ENCODE measurements at places on chromosomes 6 and 20. TPM values are rescaled to one million over a fixed set of nuclear protein-coding genes. Genes with fewer than 3 reads are reported as not detected.

Gene NOL7
- 67.8 TPM for total RNA-seq

DNA sequence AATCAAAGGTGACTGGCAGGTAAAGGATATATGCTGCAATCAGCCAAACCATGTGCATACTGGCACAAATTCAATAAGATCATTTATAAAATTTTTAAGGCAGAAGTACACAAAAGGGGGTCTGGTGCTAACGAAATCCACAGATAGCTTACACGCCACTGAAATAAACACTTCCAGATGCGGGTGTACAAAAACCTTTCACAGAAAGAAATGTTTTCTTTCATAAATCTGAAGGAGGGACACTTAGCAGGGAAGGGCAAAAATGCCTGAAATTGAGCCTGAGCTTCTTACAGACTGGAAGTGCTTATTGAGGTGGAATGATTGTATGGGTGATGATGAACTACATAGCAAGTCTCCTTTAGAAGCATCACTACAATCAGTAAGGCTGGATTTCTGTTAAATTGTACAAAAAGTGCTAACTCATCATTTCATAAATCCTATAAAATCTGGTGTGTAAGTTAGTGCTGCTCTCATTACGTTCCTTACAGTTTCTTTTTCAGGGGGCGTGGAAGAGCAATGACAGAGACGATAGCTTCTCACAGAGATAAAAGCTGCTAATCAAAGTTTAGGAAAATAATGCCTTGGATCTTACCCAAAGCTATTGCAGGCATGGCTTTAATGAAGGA is 409.3 kb upstream of the RUNX2 start:
- H3K4me1 ChIP-seq = no peaks in the 10 kb centered on the region
- DNase-seq = no peak
- no peaks in the 10 kb centered on the region for H3K27me3 ChIP-seq
- no peaks in the 10 kb centered on the region for H3K36me3 ChIP-seq
- H3K4me3 ChIP-seq = no peak overlapping the region

DNA sequence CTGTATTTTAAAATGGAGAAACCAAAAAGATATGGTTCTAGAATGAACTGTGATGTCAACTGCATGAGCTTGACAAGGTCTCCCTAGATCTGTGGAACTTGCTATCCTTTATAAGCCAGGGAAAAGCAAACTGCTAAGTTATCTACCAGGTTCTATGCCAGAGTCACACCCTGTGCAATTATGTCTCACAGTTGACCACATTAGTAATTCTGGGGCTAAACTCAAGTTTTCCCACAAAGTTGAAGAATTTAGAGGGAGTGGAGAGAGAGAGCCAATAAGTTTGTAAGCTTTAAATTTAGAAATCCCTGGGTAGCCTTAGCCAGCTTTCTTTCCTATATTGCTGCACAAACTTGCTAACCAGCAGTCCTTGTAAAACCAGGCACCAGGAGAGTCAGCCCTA is 407.0 kb upstream of the SASH1 start:
- H3K4me1 ChIP-seq = no peaks in the 10 kb centered on the region
- H3K4me3 ChIP-seq = no peak overlapping the region
- no peaks in the 10 kb centered on the region for H3K27me3 ChIP-seq
- no peak for DNase-seq
- H3K36me3 ChIP-seq = no peaks in the 10 kb centered on the region

DNA sequence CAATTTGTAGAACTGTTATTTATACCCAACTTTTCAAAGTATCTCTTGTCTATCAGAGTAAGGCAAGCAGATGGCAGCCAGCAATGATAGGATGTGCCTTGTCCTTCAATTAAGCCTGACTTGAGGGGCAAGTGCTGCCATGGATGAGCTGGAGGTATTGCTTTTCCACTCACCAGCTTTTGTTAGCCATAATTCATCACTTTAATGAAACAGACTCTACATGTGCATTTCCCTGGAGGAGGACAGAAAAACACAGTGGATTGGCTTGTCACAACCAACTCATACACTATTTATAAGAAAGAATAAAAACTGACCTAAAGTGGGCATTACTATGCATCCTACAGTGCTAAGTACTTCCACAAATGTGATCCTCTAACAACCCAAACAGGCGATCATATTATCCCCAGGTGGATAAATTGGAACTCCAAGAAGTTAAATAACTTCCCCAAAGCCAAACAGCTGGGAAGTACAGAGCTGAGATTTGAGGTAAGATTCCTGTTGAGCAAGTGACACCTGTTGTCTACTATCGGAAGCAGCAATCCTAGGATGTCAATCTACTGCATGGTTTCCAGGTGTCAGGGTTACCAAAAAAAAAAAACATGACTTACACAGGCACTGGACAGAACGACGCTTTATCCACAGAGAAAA is 73.9 kb upstream of the NRSN1 start:
- 0 out of 2 replicates have a peak overlapping the region, but pooled peaks have one; percentile 23 for H3K27ac ChIP-seq
- DNase-seq = no peak
- no peaks in the 10 kb centered on the region for H3K36me3 ChIP-seq
- H3K4me3 ChIP-seq = no peak overlapping the region
- H3K27me3 ChIP-seq = no peaks in the 10 kb centered on the region

DNA sequence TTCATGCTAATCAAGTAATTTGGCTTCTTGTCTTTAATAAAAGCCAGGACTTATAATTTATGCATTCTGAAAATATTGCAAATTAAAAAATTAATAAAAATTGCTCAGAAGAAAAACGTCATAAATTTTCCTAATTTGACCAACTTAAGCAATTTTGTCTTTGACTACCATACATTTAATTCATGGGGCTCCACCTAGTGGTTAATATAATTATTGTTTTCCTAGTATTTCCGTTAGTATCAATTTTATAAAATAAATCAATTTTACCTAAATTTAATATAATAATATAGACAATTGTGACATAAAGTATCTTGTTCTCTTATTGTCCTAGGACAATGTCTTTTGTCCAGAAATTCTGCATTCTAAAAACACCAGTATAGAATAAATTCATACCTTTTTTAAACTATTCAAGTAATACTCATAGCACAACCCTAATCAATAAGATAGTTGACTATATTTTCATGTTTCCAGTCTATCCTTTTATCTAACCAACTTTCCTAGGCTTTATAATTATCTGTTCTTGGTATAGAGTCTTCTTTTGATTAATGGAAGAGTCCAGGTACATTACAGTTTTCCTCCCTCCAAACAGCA is 319.9 kb downstream of the TRDN start:
- no peaks in the 10 kb centered on the region for H3K4me1 ChIP-seq
- no peak overlapping the region for H3K27ac ChIP-seq
- no peak overlapping the region for H3K4me3 ChIP-seq
- peaks cover 1% of the 10 kb centered on the region for H3K27me3 ChIP-seq

DNA sequence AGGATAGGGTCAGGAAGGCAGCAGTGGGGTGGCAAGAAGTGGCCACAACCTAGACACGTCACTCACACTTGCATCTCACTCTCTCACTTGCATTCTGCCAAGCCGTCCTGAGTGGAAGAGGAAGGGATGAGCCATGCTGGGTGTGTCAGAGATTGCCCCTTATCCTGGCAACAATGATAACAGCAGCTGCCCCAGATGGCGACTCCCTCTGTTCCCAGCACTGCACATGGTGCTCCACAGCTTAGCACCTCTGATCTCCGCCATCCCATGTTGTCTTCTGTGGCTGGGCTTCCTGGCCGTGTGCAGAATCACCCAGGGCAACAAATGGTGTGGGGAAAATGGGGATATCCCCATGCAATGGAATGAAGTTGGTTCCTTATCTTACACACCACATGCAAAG is 11.1 kb downstream of the KCNB1 start:
- H3K36me3 ChIP-seq = no peaks in the 10 kb centered on the region
- H3K4me1 ChIP-seq = no peaks in the 10 kb centered on the region
- H3K27me3 ChIP-seq = no peaks in the 10 kb centered on the region
- no peak for DNase-seq
- H3K27ac ChIP-seq = no peak overlapping the region

DNA sequence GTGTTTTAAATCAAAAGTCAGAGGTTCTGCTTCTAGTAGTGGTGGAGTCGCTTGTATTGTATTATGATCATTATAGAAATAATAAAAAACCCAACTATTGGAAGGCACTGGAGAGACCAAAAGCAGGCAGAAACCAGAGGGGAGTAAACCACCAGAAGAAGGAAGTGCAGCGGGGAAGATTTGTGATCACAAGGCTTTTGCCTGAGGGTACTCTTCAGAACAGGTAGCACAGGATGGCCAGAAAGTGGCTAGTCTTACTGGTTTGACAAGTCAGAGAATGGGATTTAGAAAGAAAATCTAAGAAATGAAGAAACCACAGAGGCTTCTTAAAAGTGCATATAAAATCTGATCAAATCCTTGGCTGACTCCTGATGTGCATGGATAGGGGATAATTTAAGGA is 24.0 kb downstream of the MAPK13 start:
- H3K27me3 ChIP-seq = no peaks in the 10 kb centered on the region
- no peak overlapping the region for H3K27ac ChIP-seq
- H3K36me3 ChIP-seq = no peaks in the 10 kb centered on the region
- no peak for DNase-seq
- no peak overlapping the region for H3K4me3 ChIP-seq
- no peaks in the 10 kb centered on the region for H3K4me1 ChIP-seq

DNA sequence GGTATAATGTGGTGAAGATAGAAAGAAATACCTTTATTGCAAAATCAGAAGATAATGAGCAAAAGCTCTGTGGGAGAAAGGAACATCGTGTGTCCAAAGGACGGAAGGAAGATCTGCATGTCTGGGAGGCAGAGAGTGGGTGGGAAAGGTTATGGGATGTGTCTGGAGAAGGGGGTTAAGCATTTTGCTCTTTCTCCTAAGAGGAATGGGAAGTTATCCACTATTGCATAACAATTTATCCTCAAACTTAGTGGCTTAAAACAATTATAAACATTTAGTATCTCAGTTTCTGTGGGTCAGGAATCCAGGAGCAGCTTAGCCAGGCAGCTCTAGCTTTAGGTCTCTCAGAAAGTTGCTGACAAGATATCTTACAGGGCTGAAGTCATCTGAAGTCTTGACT is 229.1 kb upstream of the CITED2 start:
- H3K36me3 ChIP-seq = no peaks in the 10 kb centered on the region
- H3K27me3 ChIP-seq = no peaks in the 10 kb centered on the region
- no peak overlapping the region for H3K27ac ChIP-seq
- no peaks in the 10 kb centered on the region for H3K4me1 ChIP-seq

DNA sequence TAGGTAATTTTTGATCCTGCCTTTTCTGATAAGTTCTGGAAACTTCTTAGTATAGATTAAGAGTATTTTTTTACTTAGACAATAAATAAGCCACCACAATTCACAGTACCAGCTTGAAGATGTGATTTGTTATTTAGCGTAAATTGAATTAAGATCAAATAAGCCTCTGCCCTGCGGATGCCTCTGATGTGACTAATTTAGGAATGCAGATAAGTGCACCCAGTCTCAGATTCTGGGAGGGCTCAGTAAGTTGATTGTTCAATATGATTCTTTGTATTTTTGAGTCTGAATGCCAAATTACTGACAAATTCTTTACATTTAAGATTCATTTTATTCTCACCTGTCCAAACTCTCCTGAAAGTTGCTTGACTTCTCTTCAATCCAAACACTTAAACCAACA is 147.5 kb downstream of the THBS2 start:
- no peak for DNase-seq
- H3K36me3 ChIP-seq = no peaks in the 10 kb centered on the region
- no peaks in the 10 kb centered on the region for H3K27me3 ChIP-seq
- H3K4me1 ChIP-seq = no peaks in the 10 kb centered on the region
- no peak overlapping the region for H3K4me3 ChIP-seq
- H3K27ac ChIP-seq = no peak overlapping the region

- H3K4me1 ChIP-seq = no peaks in the 10 kb centered on the region
- no peak overlapping the region for H3K4me3 ChIP-seq
Observed at GRCh38 chr6:159572439-159573110, 120.5 kb downstream of the SOD2 start.

DNA sequence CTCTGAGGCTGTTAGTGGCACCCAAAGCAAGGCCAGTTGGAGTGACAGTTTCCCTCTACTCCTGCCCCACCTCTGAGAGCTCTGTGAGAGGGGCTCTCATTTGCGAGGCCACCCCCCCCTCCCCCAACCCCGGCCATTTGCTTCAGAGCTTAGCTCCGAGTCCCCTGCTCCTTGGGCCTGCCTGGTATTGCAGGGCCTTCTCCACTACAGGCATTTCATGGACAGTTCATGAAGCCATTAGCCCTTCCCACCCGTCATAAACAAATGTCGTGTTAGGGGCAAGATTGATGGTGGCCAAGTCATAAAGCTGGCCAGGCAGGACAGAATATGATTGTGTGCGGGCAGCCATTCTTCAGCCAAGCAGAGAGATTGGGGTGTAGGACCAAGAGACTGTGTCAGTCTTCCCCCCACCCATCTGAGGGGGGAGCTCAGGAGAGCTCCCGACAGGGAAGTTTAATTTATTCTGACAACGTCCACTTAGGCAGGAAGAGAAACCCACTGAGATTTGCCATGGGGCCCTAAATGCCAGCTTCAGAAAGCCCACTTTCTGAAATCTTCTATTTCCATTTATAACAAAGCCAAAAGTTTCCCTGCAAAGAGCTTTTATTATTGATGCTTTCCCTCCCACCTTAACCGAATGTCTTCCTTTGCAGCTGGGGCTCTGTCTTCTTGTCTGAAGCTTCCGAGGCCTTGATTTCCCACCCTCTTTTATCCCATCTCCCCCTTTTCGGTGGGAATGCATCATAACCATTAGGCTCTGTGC is 7.2 kb downstream of the FOXC1 start:
- no peak for DNase-seq
- no peak overlapping the region for H3K27ac ChIP-seq
- H3K4me3 ChIP-seq = no peak overlapping the region
- H3K36me3 ChIP-seq = no peaks in the 10 kb centered on the region
- H3K4me1 ChIP-seq = peaks cover 3% of the 10 kb centered on the region

DNA sequence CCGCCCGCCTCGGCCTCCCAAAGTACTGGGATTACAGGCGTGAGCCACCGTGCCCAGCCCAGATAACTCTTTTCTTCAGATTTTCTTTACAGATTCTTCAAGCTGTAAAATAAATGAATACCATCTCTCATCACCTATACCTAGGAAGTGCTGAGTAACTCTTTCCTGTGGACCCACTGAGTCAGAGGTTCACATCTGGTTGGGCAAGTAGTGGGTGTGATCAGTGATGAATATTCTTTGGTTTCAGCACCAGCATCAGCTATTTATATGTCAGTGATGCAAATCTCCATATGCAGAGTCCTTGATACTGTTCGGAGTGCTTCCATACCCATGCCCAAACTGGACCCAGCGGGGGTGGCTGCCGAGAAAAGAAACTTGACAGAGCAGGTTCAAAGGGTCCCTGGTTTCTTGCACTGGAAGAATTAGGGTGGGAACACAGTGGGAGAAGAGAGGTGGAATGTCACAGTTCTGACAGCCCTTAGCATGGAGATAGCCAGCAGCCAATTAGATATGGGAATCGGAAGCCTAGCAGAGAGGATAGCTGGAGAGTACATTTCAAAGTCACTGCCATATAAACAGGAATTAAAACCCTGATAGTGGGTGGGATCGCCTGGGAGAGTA is 64.9 kb upstream of the DDR1 start:
- no peak for DNase-seq
- no peak overlapping the region for H3K27ac ChIP-seq
- no peaks in the 10 kb centered on the region for H3K36me3 ChIP-seq
- H3K4me1 ChIP-seq = no peaks in the 10 kb centered on the region
- no peaks in the 10 kb centered on the region for H3K27me3 ChIP-seq
- no peak overlapping the region for H3K4me3 ChIP-seq

- H3K27ac ChIP-seq = no peak overlapping the region
- no peak for DNase-seq
- H3K4me1 ChIP-seq = no peaks in the 10 kb centered on the region
- no peaks in the 10 kb centered on the region for H3K36me3 ChIP-seq
- H3K4me3 ChIP-seq = no peak overlapping the region
- no peaks in the 10 kb centered on the region for H3K27me3 ChIP-seq
Observed at GRCh38 chr6:170167657-170168159, 123.2 kb downstream of the DLL1 start.

GRCh38 chr20:19660808-19661378 is 97.2 kb upstream of the RIN2 start:
- H3K36me3 ChIP-seq = no peaks in the 10 kb centered on the region
- 0 out of 2 replicates have a peak, but pooled peaks cover 3% of the 10 kb centered on the region for H3K27me3 ChIP-seq
- H3K4me1 ChIP-seq = no peaks in the 10 kb centered on the region
- no peak overlapping the region for H3K27ac ChIP-seq
- DNase-seq = no peak

All from H1 (cell line).